ENCODE measurements at places on chromosomes 2 and 18. TPM values are rescaled to one million over a fixed set of nuclear protein-coding genes. Genes with fewer than 3 reads are reported as not detected.
A peak's percentile ranks its signal among the peaks of the same experiment; 100 is the strongest.

- DNase-seq: no peak
Measured at GRCh38 chr2:36393738-36394256, 38.2 kb downstream of the CRIM1 start.

The PROKR1 gene
- total RNA-seq: not detected

The MYO1B gene
- 51.0 TPM for total RNA-seq

The LYG1 gene
- 0.12 TPM for total RNA-seq

The CDK5R2 gene
- 0.45 TPM for total RNA-seq

GRCh38 chr2:51258301-51258700 is 226.4 kb upstream of the NRXN1 start:
- no peak for DNase-seq

DNA sequence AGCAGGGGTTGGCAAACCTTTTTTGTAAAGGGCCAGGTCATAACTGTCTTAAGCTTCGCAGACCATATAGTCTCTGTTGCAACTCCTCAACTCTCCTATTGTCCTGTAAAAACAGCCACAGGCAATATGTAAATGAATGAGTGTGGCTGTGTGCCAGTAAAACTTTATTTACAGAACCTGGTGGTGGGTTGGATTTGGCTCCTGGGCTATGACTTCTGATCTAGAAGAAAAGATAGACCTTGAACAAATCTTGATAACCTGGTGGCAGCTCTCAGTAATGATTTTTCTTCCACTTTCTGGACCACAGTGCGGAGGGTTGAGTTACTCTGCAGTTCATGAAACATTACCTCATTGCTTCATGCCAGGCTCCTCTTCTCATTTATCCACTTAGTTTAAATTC is 139.3 kb downstream of the MYCN start:
- no peak for DNase-seq

DNA sequence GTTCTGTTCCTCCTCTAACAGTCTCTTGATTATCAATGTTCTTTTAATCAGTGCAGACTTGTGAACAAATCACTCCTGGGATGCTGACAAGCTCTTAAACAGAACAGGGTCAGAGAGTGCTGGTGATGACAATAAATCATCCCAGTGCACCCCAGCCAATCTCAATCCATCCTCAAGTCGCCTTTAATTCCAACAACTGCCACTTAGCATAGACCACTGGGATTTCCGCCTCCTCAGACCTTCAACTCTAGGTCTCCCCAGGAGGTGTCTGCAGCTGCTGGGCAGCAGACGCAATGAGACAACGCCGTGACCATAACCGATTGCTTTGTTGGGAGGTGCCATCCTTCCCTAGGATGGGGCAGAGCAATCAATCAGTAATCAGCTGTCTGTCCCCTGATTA is 184.2 kb upstream of the ACAA2 start:
- DNase-seq: no peak

GRCh38 chr2:109168716-109169115 is 39.7 kb downstream of the SH3RF3 start:
- DNase-seq: no peak

GRCh38 chr2:65939687-65940086 is 495.2 kb upstream of the MEIS1 start:
- no peak for DNase-seq

The CCL20 gene
- not detected for total RNA-seq

DNA sequence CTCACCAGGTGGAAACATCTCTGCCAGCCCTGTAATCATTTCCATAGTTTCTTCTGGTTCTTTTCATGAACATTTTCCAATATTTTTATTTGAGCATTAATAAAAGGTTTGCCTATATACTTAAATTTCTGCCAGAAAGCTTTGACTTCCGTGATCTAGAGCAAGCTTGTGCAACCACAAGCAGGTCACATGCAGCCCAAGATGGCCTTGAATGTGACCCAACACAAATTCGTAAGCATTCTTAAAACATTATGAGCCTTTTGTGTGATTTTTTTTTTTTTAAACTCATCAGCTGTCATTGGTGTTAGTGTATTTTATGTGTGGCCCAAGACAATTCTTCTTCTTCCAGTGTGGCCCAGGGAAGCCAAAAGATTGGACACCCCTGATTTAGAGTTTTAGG is 51.6 kb downstream of the NEDD4L start:
- DNase-seq: no peak

DNA sequence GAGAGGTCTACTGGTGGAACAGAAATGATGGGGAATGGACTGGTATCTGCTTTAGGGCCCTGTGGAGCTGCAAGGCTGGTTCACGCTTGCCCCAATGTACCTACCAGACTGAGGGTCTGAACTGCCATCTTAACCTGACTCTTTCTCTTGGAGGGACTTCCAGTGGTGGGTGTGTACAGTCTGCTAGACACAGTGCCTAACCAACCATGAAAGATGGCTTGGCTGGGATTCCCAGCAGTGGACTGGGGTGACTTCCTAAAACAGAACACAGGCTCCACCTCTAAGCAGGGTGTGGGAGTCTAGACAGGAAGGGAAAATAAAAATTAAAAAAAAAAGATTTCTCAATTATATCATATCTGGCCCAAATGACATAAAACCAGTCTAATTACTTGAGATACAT is 25.5 kb upstream of the MYO3B start:
- DNase-seq: no peak

DNA sequence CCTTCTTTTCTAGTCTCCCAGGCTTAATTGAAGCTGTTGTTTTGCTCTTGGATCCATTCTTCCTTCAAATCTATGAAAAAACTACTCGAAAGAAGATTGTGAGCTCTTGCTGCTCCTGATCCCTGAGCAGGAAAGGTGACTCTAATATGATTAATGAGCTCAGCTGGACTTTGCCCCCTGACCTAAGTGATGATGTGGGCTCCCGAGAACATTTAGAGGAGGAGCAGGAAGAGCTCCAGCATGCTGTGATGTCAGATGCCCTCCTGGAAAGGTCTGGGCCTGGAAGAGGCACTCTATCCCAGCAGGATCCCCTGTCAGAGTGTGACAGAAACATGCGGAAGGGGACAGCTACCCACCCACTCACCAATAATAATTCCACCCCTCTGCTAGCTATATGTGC is 117.9 kb upstream of the PELI1 start:
- DNase-seq: no peak

DNA sequence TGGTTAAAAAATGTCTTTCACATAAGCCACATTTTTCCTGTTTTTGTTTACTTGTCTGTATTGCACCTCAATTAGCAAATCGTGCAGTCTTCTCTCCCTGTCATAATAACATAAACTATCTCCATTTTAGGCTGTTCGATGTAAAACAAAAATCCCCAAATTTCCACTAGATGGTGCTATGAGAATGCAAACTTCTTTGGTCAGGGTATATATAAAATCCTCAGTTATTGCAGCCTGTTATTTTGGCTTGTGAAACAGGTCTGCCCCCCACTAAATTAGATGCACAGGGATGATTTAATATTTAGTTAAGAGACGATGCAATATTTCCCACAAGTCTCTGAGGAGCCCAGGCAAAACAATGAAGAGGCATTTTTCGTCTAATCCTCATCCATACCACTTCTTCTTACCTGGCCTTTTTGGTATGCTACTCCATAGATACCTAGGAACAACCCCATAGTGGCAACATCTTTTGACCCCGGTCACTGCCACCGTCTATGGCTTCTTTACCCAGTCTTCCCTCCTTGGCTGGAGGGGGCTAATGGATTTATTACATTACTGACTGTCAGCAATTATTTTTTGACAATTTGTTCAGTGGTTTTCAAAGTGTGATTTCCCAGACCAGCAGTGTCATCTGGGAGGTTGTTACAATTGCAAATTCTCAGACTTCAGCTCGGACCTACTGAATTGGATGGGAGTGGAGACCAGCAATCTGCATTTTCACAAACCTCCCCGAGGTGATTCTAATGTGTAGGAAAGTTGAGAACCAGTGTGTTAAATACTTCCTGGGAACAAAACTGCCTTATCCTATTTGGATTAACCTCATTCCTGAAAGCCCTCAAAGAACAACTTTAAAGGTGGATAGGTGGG is 117.4 kb upstream of the CWC22 start:
- DNase-seq: peak; percentile 40

DNA sequence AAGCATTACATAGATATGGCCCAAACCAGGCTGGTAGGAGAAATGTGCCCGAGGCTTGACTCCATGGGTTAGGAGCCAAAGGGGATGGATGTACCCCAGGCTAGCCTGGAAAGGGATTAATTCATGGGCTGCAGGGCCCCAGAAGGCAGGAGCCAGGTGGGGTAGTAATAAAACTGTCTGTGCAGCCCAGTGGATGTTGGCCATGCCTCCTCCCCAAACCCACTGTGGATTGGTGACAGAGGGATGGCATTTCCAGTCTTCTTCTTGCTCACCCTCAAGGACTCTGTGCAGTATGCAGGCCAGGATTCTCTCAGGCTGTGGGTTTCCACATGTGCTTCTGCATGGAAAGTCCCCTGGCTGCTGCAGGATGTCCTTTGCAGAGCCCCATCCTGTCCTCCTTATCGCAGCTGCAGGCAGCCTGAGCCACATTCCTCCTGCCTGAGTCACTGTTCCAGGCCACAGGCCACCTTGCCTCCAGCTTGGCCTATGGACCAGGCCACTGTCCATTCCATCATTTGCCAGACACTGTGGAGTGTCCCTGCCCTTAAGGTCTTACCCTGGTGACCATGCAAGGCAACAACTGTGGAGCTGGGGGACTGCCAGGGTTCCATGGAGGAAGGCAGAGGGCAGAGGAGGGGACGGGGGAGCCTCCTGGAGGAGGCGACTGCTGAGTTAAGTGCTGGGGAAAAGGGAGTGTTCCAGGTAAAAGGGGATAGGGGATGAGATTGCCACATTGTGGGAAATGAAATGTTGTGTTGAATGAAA is 38.9 kb downstream of the INO80C start:
- DNase-seq: peak; percentile 79

DNA sequence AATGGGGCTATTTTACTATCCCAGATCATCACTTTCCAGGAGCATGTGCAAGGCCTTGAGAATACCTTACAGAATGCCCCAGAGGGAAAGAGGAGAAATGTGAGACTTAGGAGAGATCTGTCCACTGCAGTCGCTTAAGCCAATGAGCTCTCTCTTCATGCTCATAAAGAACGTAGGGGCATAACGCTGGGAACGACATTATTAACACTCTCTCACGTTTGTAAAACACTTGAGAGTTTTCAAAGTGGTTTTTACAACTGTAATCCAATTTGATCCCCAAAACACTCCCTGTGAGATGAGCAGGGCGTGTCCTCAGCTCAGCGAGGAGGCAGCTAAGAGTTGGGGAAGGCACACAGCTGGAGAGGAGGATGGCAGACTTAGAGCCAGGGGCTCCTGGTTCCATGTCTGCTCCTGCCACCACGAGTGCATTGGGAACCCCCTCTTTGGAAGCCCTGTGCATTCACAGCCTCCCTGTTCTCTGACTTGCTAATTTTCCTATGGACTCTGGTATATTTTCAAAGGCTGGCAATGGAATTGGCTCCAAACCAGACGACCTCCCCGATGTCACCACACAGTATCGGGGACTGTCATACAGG is 97.4 kb downstream of the PLB1 start:
- DNase-seq: no peak

- no peak for DNase-seq
Measured at GRCh38 chr18:21132398-21132918, 20.8 kb upstream of the ROCK1 start.

The TMEFF2 gene
- 5.0 TPM for total RNA-seq

DNA sequence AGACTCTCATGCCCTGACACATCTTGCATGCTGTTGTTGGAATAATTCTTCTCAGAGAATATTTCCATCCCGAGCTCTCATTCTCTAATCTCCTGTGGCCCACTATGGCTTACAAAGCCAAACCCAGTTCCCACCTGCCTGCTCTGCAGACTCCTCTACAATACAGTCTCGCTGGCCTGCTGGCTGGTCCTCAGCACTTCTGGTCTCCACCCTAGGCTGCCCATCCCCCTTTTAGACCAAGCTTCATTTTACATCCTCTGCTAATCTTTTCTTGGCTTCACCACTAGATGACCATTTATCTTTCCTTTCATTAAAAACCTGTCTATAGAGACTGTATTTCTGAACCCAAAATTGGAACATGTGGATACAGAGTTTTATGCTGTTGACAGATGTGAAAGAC is 42.5 kb upstream of the YPEL5 start:
- no peak for DNase-seq

- no peak for DNase-seq
Measured at GRCh38 chr2:169480079-169480465, 778 bp downstream of the BBS5 start.

The ZBTB7C gene
- 1.1 TPM for total RNA-seq

The EGR4 gene
- not detected for total RNA-seq

The IL1RL1 gene
- not detected for total RNA-seq

The GYPC gene
- 84.6 TPM for total RNA-seq

The FZD7 gene
- total RNA-seq: 25.2 TPM

GRCh38 chr2:207467716-207468347 is 61.9 kb upstream of the CREB1 start:
- DNase-seq: no peak

DNA sequence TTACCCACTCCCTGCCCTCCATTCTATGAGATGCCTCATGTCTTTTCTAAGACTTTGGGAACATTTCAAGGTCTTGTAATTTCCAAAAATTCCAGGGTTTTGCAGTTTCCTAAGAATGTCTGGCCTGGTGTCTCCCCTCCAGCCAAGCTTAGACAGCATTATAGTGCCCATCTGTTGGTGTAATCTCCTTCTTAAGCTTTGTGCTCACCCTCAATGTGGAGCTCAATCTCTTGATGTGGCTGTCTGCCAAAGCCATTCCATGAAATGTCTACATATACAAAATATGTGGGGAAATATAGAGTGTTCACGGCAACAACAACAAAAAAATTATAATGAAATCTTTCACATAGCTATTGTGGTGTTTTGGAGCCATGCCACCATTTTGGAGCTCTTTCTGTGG is 558.4 kb downstream of the PIK3C3 start:
- no peak for DNase-seq
